ENCODE measurements at places on chromosomes 7 and 10. TPM values are rescaled to one million over a fixed set of nuclear protein-coding genes. Genes with fewer than 3 reads are reported as not detected.

- no peak for DNase-seq
Measured at GRCh38 chr7:103031781-103032180, 42.8 kb downstream of the FBXL13 start.

- DNase-seq: no peak
Measured at GRCh38 chr10:95431900-95432342, 129.2 kb downstream of the SORBS1 start.

- DNase-seq: no peak
Measured at GRCh38 chr10:124214610-124215375, 121.4 kb upstream of the CHST15 start.

DNA sequence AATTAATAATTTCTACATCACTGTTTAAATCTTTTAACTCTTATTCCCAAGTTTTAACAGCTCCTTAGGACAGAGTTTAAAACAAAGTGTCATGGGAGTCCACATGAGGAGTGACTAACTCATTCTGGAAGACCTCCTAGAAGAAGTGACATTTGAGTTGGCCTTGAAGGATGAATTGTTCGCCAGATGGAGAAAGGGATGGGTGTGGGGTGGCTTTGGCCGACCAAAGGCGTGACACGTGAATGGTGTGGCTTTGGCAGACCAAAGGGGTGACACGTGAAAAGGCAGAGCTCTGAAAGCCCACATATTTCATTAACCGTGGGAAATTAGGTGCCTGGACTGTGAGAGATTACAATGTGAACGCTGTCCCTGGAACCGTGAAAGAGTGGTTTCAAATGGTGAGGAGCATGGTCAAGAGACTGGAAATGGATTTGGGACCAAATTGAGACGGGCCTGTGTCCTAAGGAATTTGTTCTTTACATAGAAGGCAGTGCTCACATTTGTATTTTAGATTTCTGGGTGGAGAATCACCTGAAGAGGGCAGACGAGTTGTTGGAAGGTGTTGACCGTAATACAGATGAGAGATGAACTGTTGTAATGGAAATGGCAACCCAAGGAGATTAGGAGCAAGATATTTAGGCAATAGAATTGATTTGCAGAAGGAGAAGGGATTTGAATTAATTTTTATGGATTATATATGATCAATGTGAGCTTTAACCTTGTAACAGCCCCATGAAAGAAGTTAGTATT, 228.1 kb downstream of the BICC1 start:
- DNase-seq: no peak

DNA sequence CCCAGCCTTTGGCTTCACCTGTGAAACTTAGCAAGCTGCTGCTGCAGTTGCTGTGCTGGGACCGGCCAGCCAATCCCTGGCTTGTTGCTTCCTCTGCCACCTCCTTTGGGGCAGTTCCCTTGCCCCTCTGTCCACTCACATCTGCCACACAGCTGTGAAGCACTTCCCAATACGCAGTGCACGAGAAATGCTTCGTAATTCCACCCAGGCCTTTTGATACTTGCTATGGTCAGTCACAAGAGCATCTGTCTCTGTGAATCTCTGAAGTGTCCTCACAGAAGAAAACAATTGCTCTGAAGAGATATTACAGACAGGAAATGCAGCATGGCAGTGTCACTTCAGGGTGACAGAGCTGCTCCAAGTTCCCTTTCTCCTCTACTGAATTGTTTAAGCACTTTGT, 208.5 kb downstream of the PTEN start:
- no peak for DNase-seq

Gene PLEKHS1
- 0.06 TPM for polyA plus RNA-seq
